Purkinje cell (primary cell): ENCODE measurements at places on chromosomes 4 and X. TPM values are rescaled to one million over a fixed set of nuclear protein-coding genes. Genes with fewer than 3 reads are reported as not detected.

PDCL2 gene
- polyA plus RNA-seq, result not detected in 2 replicates

GAGE12G gene
- polyA plus RNA-seq, result not detected in 2 replicates

GAGE12E gene
- polyA plus RNA-seq, result not detected in 2 replicates

AGA gene
- 2.6 and 5.2 TPM in 2 replicates for polyA plus RNA-seq

ARMCX1 gene
- polyA plus RNA-seq, result 39.2 and 45.7 TPM in 2 replicates

NIPAL1 gene
- polyA plus RNA-seq, result 0.50 and 0.80 TPM in 2 replicates

TLR2 gene
- not detected in 2 replicates for polyA plus RNA-seq

POU3F4 gene
- polyA plus RNA-seq, result 0.24 and 0.95 TPM in 2 replicates

ANOS1 gene
- polyA plus RNA-seq, result 0.56 and 0.76 TPM in 2 replicates

MSX1 gene
- polyA plus RNA-seq, result 0.64 and 0.86 TPM in 2 replicates

PCDH10 gene
- 0.91 and 6.8 TPM in 2 replicates for polyA plus RNA-seq

CENPVL1 gene
- 0.35 and 0.92 TPM in 2 replicates for polyA plus RNA-seq

ERAS gene
- not detected in 2 replicates for polyA plus RNA-seq

PHEX gene
- polyA plus RNA-seq, result 0.06 TPM in 1 of 2 replicates, not detected in the other

EPHA5 gene
- polyA plus RNA-seq, result 118 and 136 TPM in 2 replicates

SMIM31 gene
- polyA plus RNA-seq, result not detected in 2 replicates

TLR6 gene
- polyA plus RNA-seq, result 0.44 TPM in 1 of 2 replicates, not detected in the other

FAM133A gene
- polyA plus RNA-seq, result 0.84 and 4.2 TPM in 2 replicates

RIBC1 gene
- not detected in 2 replicates for polyA plus RNA-seq

TBC1D8B gene
- polyA plus RNA-seq, result 1.2 and 5.6 TPM in 2 replicates

FREM3 gene
- polyA plus RNA-seq, result 0.32 TPM in 1 of 2 replicates, not detected in the other

LGI2 gene
- polyA plus RNA-seq, result 0.54 and 0.90 TPM in 2 replicates

CENPI gene
- 0.56 TPM in 1 of 2 replicates, not detected in the other for polyA plus RNA-seq

DCHS2 gene
- polyA plus RNA-seq, result 0.70 and 1.9 TPM in 2 replicates

SHOX gene
- not detected in 2 replicates for polyA plus RNA-seq

AP1S2 gene
- 54.0 and 57.7 TPM in 2 replicates for polyA plus RNA-seq

MUC7 gene
- polyA plus RNA-seq, result not detected in 2 replicates

MAGEA2B gene
- not detected in 2 replicates for polyA plus RNA-seq

ODAM gene
- not detected in 2 replicates for polyA plus RNA-seq
